ENCODE measurements at places on chromosomes 7 and 10. TPM values are rescaled to one million over a fixed set of nuclear protein-coding genes. Genes with fewer than 3 reads are reported as not detected.

Gene VWA2
- total RNA-seq, result not detected

Gene OR2A2
- not detected for total RNA-seq

Gene FOXL3
- total RNA-seq, result not detected

Gene GDI2
- 307 TPM for total RNA-seq

Gene ZNF727
- total RNA-seq, result not detected

All from activated CD4-positive, alpha-beta T cell treated with anti-CD3 and anti-CD28 coated beads, Interleukin-2, amount 10 ng/mL, durations not matched to agents 24 days and 14 days (primary cell).